ENCODE measurements at places on chromosomes 3 and 15.
A peak's percentile ranks its signal among the peaks of the same experiment; 100 is the strongest.

DNA sequence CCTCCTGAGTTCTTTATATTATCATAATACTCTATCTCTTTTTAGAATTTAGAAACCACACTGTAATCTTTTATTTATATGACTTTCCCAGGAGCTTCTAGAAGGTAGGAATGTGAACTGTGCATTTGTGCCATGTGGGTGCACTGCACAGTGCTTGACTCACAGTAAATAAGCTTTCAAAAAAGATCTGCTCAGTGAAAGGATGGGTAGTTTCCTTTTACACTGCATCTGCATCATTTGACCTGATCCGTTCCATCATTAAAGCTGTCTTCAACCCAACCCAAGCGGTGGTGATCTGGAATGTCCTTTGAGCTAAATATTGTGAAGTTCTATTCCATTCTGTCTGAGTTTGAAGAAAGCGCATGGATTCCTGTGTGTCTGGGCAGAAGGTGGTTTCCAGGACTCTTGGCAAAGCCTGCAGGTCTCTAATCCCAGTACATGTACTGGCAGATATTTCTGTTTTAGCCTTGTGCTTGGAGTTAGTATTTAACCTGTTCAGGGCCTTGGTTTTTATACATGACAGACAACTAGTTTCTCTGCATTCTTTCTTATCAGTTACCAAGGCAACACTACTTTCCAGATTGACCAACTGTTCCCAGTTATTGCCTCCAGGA lies 96.7 kb downstream of the DHX30 start:
- H3K4me3 ChIP-seq, result no peak overlapping the region
- DNase-seq, result no peak
- no peaks in the 10 kb centered on the region for H3K4me1 ChIP-seq
- no peaks in the 10 kb centered on the region for H3K36me3 ChIP-seq
- no peaks in the 10 kb centered on the region for H3K27me3 ChIP-seq

- no peaks in the 10 kb centered on the region for H3K27me3 ChIP-seq
- H3K36me3 ChIP-seq, result no peaks in the 10 kb centered on the region
- no peak overlapping the region for H3K4me3 ChIP-seq
- DNase-seq, result no peak
- H3K27ac ChIP-seq, result no peak overlapping the region
- H3K4me1 ChIP-seq, result no peaks in the 10 kb centered on the region
Measured at GRCh38 chr3:84601303-84601702, 357.5 kb upstream of the CADM2 start.

DNA sequence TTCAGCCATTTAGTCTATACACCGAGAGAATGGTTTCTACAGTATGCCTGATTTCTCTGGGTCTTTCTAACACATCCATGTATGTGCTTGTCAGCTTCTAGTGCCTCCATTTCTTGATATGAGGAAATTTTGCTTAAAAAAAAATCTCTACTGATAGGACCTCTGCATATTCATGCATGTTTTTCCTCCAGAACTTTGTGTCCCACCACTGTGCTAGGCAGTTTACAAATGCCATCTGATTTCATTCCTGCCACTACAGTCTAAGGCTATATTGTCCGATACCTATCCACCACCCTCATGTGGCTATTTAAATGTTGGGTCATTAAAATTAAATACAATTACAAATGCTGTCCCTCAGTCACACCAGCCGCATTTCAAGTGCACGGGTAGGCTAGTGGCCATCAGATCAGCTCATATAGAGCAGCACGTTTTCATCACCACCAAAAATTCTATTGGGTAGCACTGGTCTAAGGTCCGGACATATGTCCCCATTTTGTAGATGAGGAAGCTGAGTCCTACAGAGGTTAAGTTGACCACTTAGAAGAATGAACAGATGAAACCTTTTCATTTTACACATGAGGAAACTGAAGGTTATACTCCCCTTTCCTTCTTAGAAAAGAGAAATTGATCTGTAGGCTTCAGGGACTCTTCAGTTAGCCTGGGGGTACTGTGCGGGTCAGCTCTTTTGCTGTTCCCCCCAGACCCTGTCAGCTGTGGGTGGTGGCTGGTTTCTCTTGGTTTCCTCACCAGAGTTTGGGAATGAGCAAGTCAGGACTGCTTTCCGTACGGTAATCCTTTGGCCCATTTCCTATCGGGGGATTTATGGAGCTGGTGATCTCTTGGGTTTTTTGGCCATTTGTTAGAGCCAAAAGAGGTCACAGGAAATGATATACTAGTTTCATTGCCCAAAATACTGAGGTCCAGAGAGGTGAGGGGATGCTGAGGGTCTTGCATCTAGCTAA lies 56.5 kb downstream of the SMAD3 start:
- no peaks in the 10 kb centered on the region for H3K36me3 ChIP-seq
- no peaks in the 10 kb centered on the region for H3K27me3 ChIP-seq
- H3K4me1 ChIP-seq, result no peaks in the 10 kb centered on the region
- DNase-seq, result no peak

- no peaks in the 10 kb centered on the region for H3K36me3 ChIP-seq
- no peaks in the 10 kb centered on the region for H3K4me1 ChIP-seq
- H3K4me3 ChIP-seq, result no peak overlapping the region
Measured at GRCh38 chr3:195059006-195059350, 212.0 kb downstream of the XXYLT1 start.

DNA sequence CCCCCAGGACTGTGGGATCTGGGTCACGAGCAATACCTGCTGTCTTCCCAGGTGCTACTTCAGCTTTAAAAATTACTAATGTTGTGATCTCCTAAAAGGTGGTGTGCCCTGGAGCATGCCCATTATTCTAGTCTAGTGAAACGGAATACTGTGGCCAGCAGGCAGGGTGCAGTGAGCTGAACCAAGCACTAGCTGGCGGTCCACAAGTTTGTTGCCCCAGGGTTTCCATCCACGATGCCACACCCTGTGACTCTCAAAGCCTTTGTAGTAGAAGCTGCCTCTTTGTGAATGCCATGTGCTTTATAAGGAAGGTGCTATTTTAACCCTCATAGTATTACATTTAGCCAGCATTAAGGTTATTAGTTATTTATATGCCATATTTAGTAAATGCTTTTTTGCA lies 49.1 kb downstream of the PXYLP1 start:
- no peaks in the 10 kb centered on the region for H3K36me3 ChIP-seq
- no peak for DNase-seq
- H3K4me3 ChIP-seq, result no peak overlapping the region
- H3K27ac ChIP-seq, result no peak overlapping the region

GRCh38 chr3:56825567-56826438 lies 24.1 kb upstream of the ARHGEF3 start:
- no peaks in the 10 kb centered on the region for H3K36me3 ChIP-seq
- no peak for DNase-seq
- no peak overlapping the region for H3K4me3 ChIP-seq
- H3K27me3 ChIP-seq, result no peaks in the 10 kb centered on the region

- H3K27me3 ChIP-seq, result peaks cover 25% of the 10 kb centered on the region
- H3K36me3 ChIP-seq, result no peaks in the 10 kb centered on the region
- DNase-seq, result no peak
- H3K4me1 ChIP-seq, result peaks cover 8% of the 10 kb centered on the region
Measured at GRCh38 chr15:83380059-83380458, 67.1 kb upstream of the SH3GL3 start.

- no peak for DNase-seq
- peak overlapping the region; percentile 81 for H3K4me3 ChIP-seq
- H3K27me3 ChIP-seq, result no peaks in the 10 kb centered on the region
- H3K36me3 ChIP-seq, result no peaks in the 10 kb centered on the region
Measured at GRCh38 chr3:31534065-31534425, 1.3 kb downstream of the STT3B start.

- H3K4me3 ChIP-seq, result no peak overlapping the region
- no peaks in the 10 kb centered on the region for H3K4me1 ChIP-seq
- no peak for DNase-seq
- H3K27me3 ChIP-seq, result no peaks in the 10 kb centered on the region
Measured at GRCh38 chr3:48776854-48777253, 59.8 kb upstream of the IP6K2 start.

GRCh38 chr3:123831420-123831819 lies 52.7 kb downstream of the MYLK start:
- H3K27me3 ChIP-seq, result no peaks in the 10 kb centered on the region
- H3K36me3 ChIP-seq, result no peaks in the 10 kb centered on the region
- H3K4me3 ChIP-seq, result no peak overlapping the region

- DNase-seq, result peak; percentile 40
- no peaks in the 10 kb centered on the region for H3K27me3 ChIP-seq
- no peak overlapping the region for H3K27ac ChIP-seq
- no peak overlapping the region for H3K4me3 ChIP-seq
Measured at GRCh38 chr3:187011915-187012314, 81.6 kb downstream of the ST6GAL1 start.

GRCh38 chr3:177611752-177612334 lies 414.6 kb upstream of the TBL1XR1 start:
- no peaks in the 10 kb centered on the region for H3K4me1 ChIP-seq
- no peak overlapping the region for H3K4me3 ChIP-seq
- no peak for DNase-seq
- H3K27ac ChIP-seq, result no peak overlapping the region

- H3K27me3 ChIP-seq, result no peaks in the 10 kb centered on the region
- H3K4me3 ChIP-seq, result no peak overlapping the region
- H3K4me1 ChIP-seq, result no peaks in the 10 kb centered on the region
- no peaks in the 10 kb centered on the region for H3K36me3 ChIP-seq
Measured at GRCh38 chr3:141707741-141708203, 30.3 kb upstream of the RNF7 start.

DNA sequence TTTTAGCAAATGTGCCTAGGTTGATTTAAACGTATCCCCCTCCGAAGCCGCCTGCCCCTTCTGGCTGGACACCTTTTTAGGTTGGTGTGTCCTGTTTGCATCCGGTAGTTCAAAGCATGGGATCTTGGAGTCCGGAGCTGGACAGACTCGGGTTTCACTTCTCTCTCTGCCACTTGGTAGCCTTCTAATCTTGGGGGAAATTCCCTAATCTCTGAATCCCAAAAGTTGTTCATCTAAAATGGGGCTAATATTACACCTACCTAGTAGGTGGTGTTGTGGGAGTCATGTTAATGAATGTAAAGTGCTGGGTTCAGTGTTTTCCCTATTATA lies 760 bp downstream of the FANCI start:
- peaks cover 2% of the 10 kb centered on the region for H3K27me3 ChIP-seq
- peaks cover 9% of the 10 kb centered on the region for H3K4me1 ChIP-seq
- H3K27ac ChIP-seq, result peak overlapping the region; percentile 30
- peak overlapping the region; percentile 96 for H3K4me3 ChIP-seq

- peaks cover 8% of the 10 kb centered on the region for H3K4me1 ChIP-seq
- no peaks in the 10 kb centered on the region for H3K36me3 ChIP-seq
- no peak overlapping the region for H3K27ac ChIP-seq
- no peak overlapping the region for H3K4me3 ChIP-seq
Measured at GRCh38 chr3:179668429-179668828, 15.6 kb downstream of the USP13 start.

- peak overlapping the region; percentile 84 for H3K4me3 ChIP-seq
- DNase-seq, result peak; percentile 46
- H3K4me1 ChIP-seq, result peaks cover 5% of the 10 kb centered on the region
- H3K27ac ChIP-seq, result 0 out of 2 replicates have a peak overlapping the region, but pooled peaks have one; percentile 53
- H3K27me3 ChIP-seq, result no peaks in the 10 kb centered on the region
- peaks cover 6% of the 10 kb centered on the region for H3K36me3 ChIP-seq
Measured at GRCh38 chr3:52153389-52154096, 680 bp downstream of the POC1A start.

GRCh38 chr3:133393691-133394474 lies 6.0 kb upstream of the BFSP2 start:
- no peak overlapping the region for H3K27ac ChIP-seq
- no peaks in the 10 kb centered on the region for H3K4me1 ChIP-seq
- H3K27me3 ChIP-seq, result no peaks in the 10 kb centered on the region
- H3K36me3 ChIP-seq, result no peaks in the 10 kb centered on the region
- no peak overlapping the region for H3K4me3 ChIP-seq

DNA sequence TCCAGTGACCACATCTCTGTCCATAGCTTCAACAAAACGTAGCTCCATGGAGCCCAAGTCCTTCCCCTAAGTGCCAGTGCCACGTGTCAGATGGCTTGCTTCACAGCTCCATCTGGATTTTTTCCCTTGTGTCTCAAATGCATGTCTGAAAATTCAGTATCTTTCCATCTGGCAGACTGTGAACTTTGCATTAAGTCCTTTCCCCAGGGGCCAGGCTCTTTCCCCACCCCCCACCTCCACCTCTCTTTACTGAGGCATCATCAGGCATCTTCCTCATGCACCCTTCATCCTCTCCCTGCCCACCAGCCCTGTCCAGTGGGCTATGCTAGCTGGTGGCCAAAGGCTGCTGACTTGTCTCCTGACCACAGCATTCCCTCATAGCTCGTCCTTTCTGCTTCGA lies 53.7 kb downstream of the PDIA5 start:
- no peak overlapping the region for H3K27ac ChIP-seq
- no peak overlapping the region for H3K4me3 ChIP-seq
- H3K36me3 ChIP-seq, result peaks cover 12% of the 10 kb centered on the region
- H3K4me1 ChIP-seq, result peaks cover 11% of the 10 kb centered on the region

DNA sequence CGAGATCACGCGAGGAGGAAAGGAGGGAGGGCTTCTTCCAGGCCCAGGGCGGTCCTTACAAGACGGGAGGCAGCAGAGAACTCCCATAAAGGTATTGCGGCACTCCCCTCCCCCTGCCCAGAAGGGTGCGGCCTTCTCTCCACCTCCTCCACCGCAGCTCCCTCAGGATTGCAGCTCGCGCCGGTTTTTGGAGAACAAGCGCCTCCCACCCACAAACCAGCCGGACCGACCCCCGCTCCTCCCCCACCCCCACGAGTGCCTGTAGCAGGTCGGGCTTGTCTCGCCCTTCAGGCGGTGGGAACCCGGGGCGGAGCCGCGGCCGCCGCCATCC lies 1.1 kb upstream of the SETD5 start:
- H3K27ac ChIP-seq, result peak overlapping the region; percentile 89
- peaks cover 39% of the 10 kb centered on the region for H3K36me3 ChIP-seq
- H3K4me1 ChIP-seq, result peaks cover 11% of the 10 kb centered on the region
- no peak for DNase-seq

GRCh38 chr15:93065641-93066045 lies 23.4 kb downstream of the RGMA start:
- no peaks in the 10 kb centered on the region for H3K27me3 ChIP-seq
- DNase-seq, result no peak
- H3K4me3 ChIP-seq, result no peak overlapping the region

GRCh38 chr3:138474163-138474562 lies 39.7 kb downstream of the ESYT3 start:
- H3K36me3 ChIP-seq, result no peaks in the 10 kb centered on the region
- no peaks in the 10 kb centered on the region for H3K4me1 ChIP-seq
- no peak overlapping the region for H3K27ac ChIP-seq

Measured in H1 (cell line).